Activated CD4-positive, alpha-beta T cell treated with anti-CD3 and anti-CD28 coated beads, Interleukin-2, amount 50 U/mL, for 1 hour (primary cell): ENCODE measurements at places on chromosomes 2 and 18.

DNA sequence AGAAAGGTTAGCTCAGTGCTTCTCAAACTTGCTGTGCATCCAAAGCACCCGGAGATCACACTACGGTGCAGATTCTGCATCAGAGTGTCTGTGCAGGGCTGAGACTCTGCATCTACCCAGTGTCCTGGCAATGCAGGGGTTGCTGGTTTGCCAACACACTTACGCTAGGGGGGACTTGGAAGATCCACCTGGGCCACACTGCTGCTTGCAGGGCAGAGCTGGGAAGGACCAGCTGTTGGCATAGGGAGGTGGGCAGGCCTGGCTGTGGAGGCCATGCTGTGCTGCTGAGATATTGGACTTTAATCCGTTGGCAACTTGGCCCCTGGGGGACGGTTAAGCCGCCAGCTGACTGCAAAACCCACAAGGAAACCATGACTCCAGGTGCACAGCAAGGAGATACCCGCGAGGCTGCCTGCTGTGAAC is 397.6 kb upstream of the HS6ST1 start:
- DNase-seq: no peak

GRCh38 chr2:74548285-74548899 is 5.3 kb downstream of the LOXL3 start:
- no peak for DNase-seq

- DNase-seq: no peak
These were observed 17.2 kb downstream of the EPHA4 start for GRCh38 chr2:221554769-221555493.

- no peak for DNase-seq
These were observed 27.5 kb downstream of the RAMP1 start for GRCh38 chr2:237886685-237887481.

DNA sequence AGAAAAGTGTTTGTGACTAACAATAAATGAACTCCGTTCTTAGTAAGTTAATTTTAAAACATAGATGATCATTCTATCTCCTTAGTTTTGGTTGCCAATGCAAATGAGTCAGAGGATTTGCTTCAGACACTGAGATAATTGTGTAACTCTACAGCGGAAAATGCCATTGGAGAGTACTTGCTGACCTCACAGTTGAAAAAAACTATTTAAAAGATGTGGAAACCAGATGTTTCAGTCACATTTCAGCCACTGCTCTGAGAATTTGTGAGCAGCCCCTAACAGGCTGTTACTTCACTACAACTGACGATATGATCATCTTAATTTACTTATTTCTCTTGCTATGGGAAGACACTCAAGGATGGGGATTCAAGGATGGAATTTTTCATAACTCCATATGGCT is at the start of gene TNFAIP6:
TNFAIP6 (plus strand) TSS at position 234 of the 400 bp plus-strand sequence; CDS start at position 309, 75 bp downstream.
- no peak for DNase-seq

GRCh38 chr2:15776629-15776919 is 163.8 kb upstream of the MYCN start:
- DNase-seq: no peak

DNA sequence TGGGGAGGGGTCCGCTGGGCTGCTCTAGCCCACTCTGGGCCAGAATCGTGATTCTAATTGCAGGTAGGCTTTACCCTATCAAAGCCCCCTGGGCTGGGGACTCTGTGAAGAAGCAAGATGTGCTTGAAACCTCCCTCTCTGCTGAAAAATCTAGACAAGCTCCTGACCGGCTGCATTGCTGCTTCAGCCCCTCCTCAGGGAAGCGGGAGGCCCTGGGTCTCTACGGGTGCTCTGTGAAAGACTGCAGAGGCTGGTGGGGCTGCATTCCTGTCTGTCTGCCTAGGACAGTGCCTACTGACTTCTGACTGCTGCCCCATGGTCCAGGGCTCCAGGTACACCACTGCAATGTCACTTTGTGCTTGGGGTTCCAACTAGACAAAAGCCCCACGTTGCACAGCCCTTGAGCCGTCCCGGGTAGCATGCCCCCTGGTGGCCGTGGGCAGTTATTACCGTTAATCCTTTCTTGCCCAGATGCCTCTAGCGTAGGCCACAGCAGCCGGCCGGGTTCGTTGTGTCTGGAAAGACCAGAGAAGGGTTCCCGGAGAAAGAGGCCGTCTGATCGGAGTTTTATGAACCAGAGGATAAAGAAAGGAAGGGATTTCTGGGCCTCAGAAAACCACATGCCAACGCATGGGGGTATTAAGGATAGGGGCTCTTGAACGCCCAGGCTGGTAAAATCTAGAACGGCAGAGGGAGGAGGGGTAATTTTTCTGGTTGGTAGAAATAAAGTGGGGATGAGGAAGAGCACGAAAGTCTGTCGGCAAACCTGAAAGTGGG is 15.9 kb upstream of the C1QL2 start:
- DNase-seq: peak; percentile 54

DNA sequence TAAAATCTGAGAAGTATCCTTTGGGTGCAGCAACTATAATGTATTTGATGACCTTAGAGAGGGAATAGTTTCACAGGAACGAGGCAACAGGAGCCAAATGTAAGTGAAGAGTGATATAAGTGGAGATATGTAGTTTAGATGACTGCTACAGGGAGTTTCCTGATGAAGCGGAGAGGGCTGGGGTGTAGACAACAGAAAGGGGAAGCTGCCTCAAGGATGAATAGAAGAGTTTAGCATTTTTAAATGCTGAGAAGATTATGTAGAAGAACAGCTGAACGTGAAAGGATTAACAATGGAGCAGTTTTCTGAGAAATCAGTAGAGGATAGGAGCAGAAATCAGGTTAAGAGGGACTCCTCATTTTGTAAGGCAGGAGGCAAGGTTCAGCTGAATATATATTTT is 133.3 kb downstream of the LCLAT1 start:
- DNase-seq: no peak

DNA sequence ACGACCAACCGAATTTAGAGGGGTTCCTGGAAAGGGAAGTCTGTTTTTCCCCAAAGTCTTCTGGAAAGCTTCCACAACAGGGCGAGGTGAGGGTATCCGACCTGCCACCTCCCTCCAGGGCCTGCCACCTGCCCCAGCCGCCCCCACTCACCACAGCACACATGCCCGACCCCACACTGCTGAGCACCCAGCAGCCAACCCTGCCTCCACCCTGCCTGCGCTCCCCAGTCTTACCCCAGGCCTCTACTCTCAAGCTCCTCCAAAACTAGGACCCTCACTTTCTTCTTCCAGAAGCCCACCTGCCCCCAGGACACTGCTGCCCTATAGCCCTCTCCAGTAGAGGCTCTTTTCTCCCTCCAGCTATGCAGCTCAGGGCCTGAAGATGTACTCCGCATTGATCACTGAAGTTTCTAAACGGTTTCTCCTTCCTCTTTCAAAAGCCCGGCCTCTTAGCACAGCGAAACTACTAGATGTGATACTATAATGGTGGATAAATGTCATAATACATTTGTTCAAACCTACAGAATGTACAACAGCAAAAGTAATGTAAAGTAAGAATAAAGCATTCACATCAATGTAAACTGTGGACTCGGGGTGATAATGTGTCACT is 128.8 kb upstream of the SLC1A4 start:
- no peak for DNase-seq

GRCh38 chr2:66481100-66481549 is 46.2 kb downstream of the MEIS1 start:
- DNase-seq: no peak

GRCh38 chr18:37409878-37410277 is 155.7 kb downstream of the CELF4 start:
- no peak for DNase-seq

DNA sequence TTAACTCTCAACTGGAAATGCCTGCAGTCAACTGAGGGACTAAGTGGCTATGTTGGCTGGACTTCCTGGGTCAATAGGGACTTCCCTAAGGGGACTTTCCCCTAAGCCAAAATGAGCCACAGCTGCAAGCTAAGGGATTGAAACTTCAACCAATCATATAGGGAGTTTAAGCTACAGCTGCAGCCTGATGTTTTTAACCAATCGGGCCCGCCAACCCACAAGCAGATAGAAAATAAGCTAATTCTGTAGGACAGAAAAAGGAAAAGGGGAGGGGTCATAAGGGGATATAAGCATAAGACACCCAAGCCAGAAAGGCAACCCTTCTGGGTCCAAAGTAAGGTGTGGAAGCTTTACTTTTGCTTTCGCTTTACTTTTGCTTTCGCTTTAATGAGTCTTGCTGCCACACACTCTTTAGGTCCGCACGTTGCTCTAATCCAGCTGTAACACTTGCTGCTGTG is 927.5 kb downstream of the ERBB4 start:
- no peak for DNase-seq

- DNase-seq: no peak
These were observed 88.6 kb upstream of the TTN start for GRCh38 chr2:178895872-178896271.

GRCh38 chr18:39365836-39366485 is 1800.4 kb upstream of the CELF4 start:
- no peak for DNase-seq

- DNase-seq: no peak
These were observed 354.6 kb upstream of the FANCL start for GRCh38 chr2:58595714-58596113.

GRCh38 chr2:17813010-17813741 is 3.1 kb upstream of the MSGN1 start:
- DNase-seq: no peak

DNA sequence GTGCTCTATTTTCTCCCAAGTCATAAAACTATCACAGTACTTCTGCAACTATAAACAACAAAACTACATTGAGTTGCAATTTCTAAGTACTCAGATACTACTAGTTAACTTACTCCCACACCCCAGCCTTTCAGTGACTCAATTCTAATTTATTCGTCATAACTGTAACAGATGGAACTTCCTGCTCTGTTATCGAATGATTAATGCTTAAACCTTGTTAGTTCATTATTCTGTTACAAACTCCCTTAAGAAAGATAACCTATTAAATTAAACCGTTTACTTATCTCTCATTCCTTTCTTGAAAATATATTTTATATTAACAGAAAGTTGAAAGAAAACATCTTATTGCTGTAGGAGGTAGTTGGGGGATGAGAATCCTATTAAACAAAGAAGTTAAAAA is 17.0 kb downstream of the TNFAIP6 start:
- no peak for DNase-seq

DNA sequence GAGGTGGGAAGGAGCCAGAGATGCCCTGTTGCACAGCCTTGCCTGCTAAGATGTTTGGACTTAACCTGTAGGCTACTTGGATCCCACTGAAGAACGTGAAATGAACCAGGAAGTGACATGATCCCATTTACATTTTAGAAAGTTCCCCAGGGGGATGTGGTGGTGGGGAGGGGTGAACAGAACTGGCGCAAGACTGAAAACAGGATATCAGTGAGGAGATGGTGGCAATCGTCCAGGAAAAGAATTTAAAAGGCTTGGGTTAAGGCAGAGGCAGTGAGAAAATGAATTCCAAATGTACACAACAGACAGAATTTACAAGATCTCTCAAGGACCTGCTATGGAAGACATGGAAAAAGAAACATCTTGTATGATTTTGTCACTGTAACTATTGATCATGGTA is 42.3 kb downstream of the SULT1C2 start:
- DNase-seq: no peak

- DNase-seq: no peak
These were observed 194.4 kb upstream of the ID2 start for GRCh38 chr2:8487461-8487932.

DNA sequence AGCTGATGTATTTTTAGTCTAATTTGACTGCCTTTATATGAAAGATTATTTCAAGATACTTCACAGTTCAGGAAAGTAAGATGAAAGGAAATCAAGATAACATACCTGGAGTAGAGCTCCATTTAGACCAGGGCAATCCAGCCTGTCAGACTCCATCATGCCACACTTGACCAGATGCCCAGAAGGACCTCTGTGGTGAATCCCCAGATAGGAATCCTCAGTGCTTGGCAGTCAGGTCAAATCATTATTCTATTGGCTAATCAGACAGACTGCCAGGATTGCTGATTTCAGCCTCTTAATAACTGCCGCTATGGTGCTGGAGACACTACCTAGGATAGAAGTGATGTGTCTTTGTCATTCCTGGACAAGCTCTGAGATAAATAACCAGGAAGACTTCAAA is 404.2 kb downstream of the STK39 start:
- no peak for DNase-seq

- no peak for DNase-seq
These were observed 100.0 kb downstream of the MYO3B start for GRCh38 chr2:170277951-170278350.

DNA sequence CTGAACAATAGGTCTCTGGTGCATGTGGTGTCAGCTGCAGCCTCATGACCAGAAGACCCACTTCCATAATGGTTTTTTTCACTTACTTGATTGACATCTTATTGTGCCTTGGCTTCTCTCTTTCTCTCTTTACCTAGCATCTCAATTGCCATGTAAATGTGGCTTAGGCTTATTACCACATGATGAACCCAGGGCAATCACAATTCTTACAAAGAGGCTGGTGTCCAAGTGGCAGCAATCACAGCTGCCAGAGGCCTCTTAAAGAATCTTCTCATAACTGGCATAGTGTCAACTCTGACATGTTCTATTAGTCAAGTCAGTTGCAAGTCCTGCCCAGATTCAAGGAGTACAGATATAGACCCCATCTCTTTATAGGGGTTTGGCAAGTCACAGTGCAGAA is 1224.8 kb downstream of the SUCLG1 start:
- no peak for DNase-seq

- DNase-seq: no peak
These were observed 54.7 kb upstream of the MBOAT2 start for GRCh38 chr2:9057939-9058761.

- no peak for DNase-seq
These were observed 3.1 kb downstream of the PAIP2B start for GRCh38 chr2:71223767-71224333.

DNA sequence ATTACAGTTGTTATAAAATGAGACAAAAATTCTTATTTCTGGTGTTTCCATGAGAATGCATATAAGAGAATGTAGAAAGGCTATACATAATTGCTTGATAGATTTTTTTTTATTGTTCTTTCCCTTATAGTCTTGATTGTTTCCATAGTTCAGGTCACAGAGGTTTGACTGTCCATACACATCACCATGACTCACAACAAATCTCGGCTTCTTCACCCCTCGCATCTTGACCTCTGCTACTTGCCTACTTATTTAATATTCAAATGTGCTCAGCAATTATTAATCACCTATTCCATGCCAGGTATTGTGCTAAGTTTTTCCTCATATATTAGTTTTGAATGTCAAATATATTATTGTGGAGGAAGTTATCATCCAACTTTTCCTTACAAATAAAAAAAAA is 789.6 kb downstream of the RNF144A start:
- no peak for DNase-seq

GRCh38 chr2:200253639-200254038 is 52.9 kb upstream of the SPATS2L start:
- no peak for DNase-seq

- DNase-seq: no peak
These were observed 83.5 kb downstream of the RBM43 start for GRCh38 chr2:151178207-151178606.

DNA sequence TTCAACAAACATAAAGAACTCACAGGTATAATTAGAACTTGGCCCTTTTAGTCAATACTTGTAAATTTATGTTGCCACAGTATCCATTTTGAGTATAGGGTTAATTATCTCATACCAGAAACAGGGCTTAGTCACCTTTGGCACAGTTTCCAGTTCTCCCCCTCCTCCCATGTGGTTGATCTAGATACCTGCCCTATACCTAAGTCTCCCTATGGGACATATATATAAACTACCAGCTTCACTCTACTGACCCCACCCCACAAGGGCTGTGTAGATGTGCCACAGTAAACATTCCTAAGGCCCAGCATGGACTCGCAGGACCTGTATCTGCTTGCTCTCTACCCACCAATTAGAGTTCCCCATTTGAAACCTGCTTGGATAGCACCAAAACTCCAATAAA is 371.7 kb upstream of the RND3 start:
- DNase-seq: no peak

GRCh38 chr18:5110266-5110665 is 86.8 kb downstream of the AKAIN1 start:
- no peak for DNase-seq
